ENCODE measurements at places on chromosomes 7 and 10.
A peak's percentile ranks its signal among the peaks of the same experiment; 100 is the strongest.

GRCh38 chr7:132255898-132256297 lies 320.4 kb downstream of the PLXNA4 start:
- H3K27me3 ChIP-seq = no peaks in the 10 kb centered on the region
- DNase-seq = no peak
- no peak overlapping the region for H3K4me3 ChIP-seq
- H3K4me1 ChIP-seq = peaks cover 47% of the 10 kb centered on the region

DNA sequence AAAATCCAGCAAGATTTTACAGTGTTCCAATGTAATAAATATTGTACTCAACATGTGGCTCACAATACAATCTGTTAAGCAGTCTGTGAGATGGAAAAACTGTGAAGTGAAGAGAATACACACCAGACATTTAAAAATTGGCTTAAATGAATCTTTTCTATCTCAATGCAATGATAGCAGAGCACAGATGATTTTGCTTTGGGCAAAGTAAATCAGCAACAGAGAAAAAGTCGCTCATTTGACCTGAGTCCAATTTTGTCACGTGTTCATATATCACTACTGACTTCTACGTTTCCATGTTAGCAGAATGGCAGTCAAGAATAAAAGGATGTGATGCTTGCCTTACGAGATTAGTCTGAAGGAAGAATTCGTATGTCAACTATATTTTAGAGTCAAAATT lies 506.7 kb downstream of the POM121L12 start:
- DNase-seq = no peak
- H3K27ac ChIP-seq = no peak overlapping the region
- no peaks in the 10 kb centered on the region for H3K27me3 ChIP-seq
- H3K4me1 ChIP-seq = no peaks in the 10 kb centered on the region

DNA sequence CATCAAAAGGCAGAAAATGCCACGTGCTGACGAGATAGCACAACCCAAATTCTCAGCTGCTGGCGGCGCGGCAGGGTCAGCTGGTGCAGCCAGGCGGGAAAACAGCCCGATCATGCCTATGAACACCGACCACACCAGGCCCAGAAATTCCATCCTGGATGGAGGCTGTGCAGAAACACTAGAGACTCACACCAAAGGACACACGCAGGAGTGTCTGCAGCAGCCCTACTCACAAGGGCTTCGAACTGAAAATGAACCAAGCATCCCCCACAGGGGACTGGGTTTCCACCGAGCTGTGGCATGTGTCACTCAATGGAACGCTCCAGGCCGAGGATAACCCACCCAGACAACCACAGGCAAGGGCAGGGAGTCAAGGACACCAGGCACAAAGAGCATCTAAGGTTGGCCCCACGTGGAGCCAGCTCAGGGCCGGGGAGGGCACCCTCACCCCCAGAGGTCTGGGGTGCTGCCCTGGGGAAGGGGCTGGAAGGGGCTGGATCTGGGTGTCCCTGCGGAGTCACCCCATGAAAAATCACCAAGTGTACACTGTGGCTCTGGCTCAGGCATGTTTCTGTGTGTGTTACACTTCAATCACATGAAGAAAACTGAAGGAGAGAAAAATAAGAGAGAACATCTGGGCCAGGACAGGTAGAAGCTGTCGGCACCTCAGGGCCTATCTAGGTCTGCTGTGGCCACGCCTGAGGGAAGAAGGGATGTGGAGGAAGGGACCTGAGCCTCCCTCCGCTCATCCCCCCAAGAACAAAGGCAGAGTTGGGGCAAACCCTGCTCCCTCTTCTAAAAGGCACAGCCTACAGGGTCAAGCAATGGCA lies 33.0 kb downstream of the RASGEF1A start:
- peak; percentile 24 for DNase-seq
- H3K27ac ChIP-seq = no peak overlapping the region
- peaks cover 16% of the 10 kb centered on the region for H3K4me1 ChIP-seq
- no peak overlapping the region for H3K4me3 ChIP-seq
- H3K27me3 ChIP-seq = peaks cover 31% of the 10 kb centered on the region
- H3K36me3 ChIP-seq = no peaks in the 10 kb centered on the region

- H3K4me1 ChIP-seq = peaks cover 11% of the 10 kb centered on the region
- H3K27me3 ChIP-seq = no peaks in the 10 kb centered on the region
- no peak for DNase-seq
- no peak overlapping the region for H3K27ac ChIP-seq
These were observed 10.2 kb downstream of the PYROXD2 start for GRCh38 chr10:98404571-98405359.

- no peaks in the 10 kb centered on the region for H3K4me1 ChIP-seq
- H3K27ac ChIP-seq = no peak overlapping the region
- peaks cover 92% of the 10 kb centered on the region for H3K36me3 ChIP-seq
- no peak overlapping the region for H3K4me3 ChIP-seq
- DNase-seq = no peak
- H3K27me3 ChIP-seq = no peaks in the 10 kb centered on the region
These were observed 23.8 kb downstream of the ELN start for GRCh38 chr7:74051629-74052410.

GRCh38 chr7:139918480-139918879 lies 89.4 kb downstream of the TBXAS1 start:
- DNase-seq = no peak
- no peaks in the 10 kb centered on the region for H3K4me1 ChIP-seq
- no peak overlapping the region for H3K4me3 ChIP-seq
- H3K27me3 ChIP-seq = no peaks in the 10 kb centered on the region

DNA sequence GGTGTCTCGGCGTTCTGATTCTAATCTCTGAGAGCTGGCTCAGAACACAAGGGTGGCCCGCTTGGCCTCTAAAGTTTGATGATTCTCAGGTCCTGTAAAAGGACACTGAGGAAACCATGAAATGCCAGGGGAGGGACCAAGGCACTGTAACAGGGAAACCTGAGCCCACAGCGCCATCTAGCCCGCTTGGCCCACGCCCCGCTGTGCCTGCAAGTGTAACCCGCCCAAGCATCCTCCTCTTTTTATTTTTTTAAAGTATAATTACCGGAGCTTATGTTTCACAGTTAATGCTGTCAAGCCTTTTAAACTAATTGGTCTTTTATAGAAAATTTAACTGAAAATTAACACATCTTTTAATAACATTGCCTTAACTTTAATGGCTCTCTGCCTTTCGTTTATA lies 734.7 kb downstream of the KCNMA1 start:
- peaks cover 7% of the 10 kb centered on the region for H3K4me1 ChIP-seq
- H3K36me3 ChIP-seq = peaks cover 4% of the 10 kb centered on the region
- no peak overlapping the region for H3K27ac ChIP-seq
- H3K27me3 ChIP-seq = no peaks in the 10 kb centered on the region

DNA sequence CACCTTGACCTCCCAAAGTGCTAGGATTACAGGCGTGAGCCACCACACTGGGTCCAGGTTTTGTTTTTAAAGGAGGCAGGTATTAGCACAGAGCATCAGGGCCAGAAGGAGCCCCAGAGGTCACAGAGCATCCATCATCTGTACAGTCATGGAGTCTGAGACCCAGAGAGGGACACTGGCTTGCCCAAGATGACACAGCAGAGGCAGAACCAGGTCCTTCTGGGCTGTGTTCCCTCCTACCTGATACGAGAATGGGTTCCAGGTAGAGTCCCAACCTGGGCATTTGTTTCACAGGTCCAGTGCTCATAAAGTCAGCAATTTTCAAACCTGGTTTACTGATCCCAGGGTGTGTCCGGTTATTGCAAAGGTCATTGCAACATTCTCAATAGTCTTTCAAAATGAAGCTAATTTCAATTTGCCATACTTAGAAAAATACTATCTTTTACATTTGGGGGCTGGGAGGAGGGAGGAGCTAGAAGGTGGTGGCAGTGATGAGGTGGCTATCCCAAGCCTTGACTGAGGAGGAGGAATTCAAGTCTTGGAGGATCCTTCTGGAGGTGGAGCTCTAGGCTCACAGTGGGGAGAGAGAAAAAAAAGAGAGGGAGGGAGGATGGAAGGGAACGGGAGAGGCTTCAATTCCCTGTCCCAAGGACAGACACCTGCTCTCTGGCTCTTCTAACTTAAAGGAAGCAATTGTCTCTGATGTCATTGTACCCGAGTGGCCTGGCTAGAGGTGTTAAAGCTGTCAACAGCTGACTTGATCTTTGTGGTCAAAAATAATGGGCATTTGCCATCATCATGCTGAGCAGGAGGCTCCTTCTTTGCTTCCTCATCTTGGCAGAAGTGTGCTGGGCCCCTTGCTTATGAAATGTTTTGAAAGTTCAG lies 8.1 kb downstream of the MXI1 start:
- DNase-seq = no peak
- no peak overlapping the region for H3K4me3 ChIP-seq
- no peaks in the 10 kb centered on the region for H3K36me3 ChIP-seq
- H3K27ac ChIP-seq = peak overlapping the region; percentile 100
- no peaks in the 10 kb centered on the region for H3K27me3 ChIP-seq

DNA sequence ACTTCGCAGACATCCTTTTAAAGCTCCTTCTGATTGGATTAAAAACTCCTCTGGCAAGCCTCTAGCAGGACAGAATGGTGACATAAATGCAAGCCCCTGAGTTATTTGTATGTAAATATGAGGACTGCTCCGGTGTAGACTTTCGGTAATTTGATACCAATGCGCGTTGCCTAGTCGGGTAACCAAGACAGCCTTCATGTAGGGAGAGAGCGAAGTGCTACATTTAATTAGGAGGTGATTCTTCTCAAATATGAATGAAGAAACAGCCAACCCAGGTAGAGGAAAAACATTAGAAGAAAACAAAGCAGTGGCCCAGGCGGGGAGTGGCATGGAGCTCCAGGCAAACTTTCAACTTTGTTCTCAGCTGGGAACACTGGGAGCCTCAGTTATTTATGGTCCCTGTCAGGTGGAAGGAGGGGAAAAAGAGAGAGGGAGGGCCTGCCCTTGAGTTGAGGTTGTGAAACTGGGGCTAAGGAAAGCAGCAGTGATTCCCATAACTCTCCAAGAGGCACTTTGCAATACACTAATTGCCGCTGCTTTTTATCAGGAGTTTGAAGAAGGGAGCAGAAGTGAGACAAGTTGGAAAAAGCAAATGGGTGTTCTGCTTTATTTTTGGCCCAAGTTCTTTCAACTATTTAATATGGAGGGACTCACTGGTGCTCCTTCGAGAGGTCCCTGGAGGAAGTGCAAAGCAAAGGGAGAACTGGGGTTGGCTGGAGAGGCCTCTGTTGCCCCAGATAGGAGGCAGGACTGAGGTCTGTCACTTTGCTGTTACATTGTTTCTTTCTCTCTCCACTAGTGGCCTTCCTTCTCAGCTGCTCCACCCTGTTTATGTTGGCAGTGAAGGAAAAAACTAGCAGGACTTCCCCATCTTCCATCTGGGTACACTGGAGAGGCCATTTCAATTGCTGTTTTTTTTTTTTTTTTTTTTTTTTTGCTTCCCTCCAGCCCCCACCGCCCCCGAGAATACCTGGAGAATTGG lies 234.6 kb upstream of the CCDC6 start:
- peak; percentile 80 for DNase-seq
- H3K4me3 ChIP-seq = peak overlapping the region; percentile 9
- no peaks in the 10 kb centered on the region for H3K27me3 ChIP-seq
- H3K27ac ChIP-seq = peak overlapping the region; percentile 70
